ENCODE measurements at places on chromosomes 5 and 9.

DNA sequence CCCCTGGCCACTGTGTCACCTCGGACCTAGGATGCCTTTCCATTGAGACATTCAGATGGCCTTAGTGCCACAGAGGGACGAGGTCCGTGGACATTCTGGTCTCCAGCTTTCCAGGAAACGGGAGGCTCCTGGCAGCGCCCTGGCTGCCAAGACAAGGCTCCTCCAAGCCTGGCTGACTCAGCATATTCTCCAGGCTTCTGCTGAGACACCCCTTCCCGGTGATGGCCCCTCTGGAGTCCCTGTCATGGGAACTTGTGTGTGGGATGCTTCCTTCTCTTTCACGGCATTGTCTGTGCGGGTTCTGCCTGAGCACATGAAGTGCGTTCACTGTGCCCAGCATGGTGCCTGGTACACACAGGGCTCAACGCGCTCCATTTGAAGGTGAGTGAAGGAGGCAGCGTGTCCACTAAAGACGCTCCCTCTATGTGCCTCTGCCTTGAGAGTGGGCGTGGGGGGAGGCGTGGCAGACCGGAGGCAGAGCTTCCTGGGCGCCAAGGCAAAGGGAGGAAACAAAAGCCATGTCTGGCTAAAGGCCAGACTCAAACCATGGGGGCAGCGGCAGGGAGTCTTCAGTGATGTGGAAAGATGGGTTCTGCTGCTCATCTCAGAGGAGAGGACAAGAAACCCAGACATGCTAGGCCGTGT, 46.4 kb upstream of the PRRC2B start:
- H3K4me3 ChIP-seq, result no peak overlapping the region
- H3K27ac ChIP-seq, result no peak overlapping the region
- peaks cover 10% of the 10 kb centered on the region for H3K4me1 ChIP-seq
- no peak for DNase-seq
- peaks cover 6% of the 10 kb centered on the region for H3K27me3 ChIP-seq

DNA sequence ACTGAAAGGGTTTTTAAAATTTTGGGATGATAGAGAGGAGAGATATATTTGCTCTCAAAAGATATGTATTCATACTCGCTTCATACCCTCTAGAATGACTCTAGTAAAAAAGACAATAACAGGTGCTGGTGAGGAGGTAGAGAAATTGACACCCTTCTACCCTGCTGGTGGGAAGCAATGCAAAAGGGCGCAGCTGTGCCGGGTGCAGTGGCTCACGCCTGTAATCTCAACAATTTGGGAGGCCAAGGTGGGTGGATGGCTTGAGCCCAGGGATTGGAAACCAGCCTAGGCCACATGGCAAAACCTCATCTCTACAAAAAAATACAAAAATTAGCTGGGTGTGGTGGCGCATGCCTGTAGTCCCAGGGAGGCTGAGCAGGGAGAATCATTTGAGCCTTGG, 33.9 kb upstream of the NXNL2 start:
- peaks cover 4% of the 10 kb centered on the region for H3K4me1 ChIP-seq
- DNase-seq, result no peak
- H3K27me3 ChIP-seq, result peaks cover 6% of the 10 kb centered on the region
- no peak overlapping the region for H3K27ac ChIP-seq

DNA sequence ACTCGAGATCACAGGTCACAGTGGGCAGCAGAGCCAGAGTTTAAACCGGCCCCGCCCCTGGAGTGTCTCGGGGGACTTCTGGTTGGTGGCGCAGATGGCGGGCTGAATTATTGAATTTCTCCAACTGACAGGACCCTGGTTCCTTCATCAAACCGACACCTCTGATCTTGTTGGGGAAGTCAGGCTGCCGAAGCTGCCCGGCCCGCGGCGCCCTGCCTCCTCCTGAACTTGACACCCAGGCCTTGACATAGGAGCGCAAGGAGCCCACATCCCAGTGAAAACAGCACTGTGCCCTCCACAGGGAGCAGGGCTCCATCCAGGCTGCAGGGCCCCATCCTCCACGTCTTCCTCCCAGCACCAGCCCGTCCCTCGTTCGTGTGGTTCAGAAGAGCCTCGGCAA, 105.2 kb downstream of the OLFM1 start:
- DNase-seq, result no peak
- H3K27ac ChIP-seq, result no peak overlapping the region
- no peak overlapping the region for H3K4me3 ChIP-seq
- no peaks in the 10 kb centered on the region for H3K36me3 ChIP-seq

GRCh38 chr5:164362835-164363234, 857.4 kb downstream of the MAT2B start:
- no peaks in the 10 kb centered on the region for H3K4me1 ChIP-seq
- DNase-seq, result no peak
- H3K36me3 ChIP-seq, result no peaks in the 10 kb centered on the region
- H3K27me3 ChIP-seq, result no peaks in the 10 kb centered on the region
- H3K4me3 ChIP-seq, result no peak overlapping the region

- no peak for DNase-seq
- peaks cover 15% of the 10 kb centered on the region for H3K27me3 ChIP-seq
- H3K27ac ChIP-seq, result no peak overlapping the region
- peaks cover 6% of the 10 kb centered on the region for H3K4me1 ChIP-seq
- H3K36me3 ChIP-seq, result no peaks in the 10 kb centered on the region
Measured at GRCh38 chr5:36444582-36445418, 143.1 kb upstream of the RANBP3L start.

- no peaks in the 10 kb centered on the region for H3K36me3 ChIP-seq
- H3K4me1 ChIP-seq, result no peaks in the 10 kb centered on the region
- H3K4me3 ChIP-seq, result no peak overlapping the region
- peaks cover 12% of the 10 kb centered on the region for H3K27me3 ChIP-seq
Measured at GRCh38 chr9:136623842-136624183, 38.9 kb upstream of the EGFL7 start.

DNA sequence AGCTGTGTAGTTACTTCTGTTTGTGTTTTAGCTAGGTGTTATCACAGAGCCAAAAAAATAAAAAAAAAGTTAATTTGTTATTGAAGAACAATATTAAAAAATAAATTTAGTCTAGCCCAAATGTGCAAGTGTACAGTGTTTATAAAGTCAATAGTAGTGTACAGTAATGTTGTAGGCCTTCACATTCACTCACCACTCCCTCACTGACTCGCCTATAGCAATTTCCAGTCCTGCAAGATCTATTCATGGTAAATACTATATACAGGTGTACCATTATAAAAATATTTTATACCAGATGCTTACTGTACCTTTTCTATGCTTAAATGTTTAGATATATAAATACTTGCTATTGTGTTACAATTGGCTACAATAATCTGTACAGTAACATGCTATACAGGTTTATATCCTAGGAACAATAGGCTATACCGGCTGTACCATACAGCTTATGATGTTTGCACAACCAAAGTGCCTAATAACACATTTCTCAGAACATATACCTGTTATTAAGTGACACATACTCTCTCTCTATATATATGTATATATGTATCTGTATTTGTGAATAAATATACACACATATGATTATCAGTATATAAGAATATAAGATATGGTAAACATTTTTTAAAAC, 341.4 kb upstream of the EDIL3 start:
- no peaks in the 10 kb centered on the region for H3K36me3 ChIP-seq
- no peak for DNase-seq
- H3K4me3 ChIP-seq, result no peak overlapping the region
- H3K27ac ChIP-seq, result no peak overlapping the region

DNA sequence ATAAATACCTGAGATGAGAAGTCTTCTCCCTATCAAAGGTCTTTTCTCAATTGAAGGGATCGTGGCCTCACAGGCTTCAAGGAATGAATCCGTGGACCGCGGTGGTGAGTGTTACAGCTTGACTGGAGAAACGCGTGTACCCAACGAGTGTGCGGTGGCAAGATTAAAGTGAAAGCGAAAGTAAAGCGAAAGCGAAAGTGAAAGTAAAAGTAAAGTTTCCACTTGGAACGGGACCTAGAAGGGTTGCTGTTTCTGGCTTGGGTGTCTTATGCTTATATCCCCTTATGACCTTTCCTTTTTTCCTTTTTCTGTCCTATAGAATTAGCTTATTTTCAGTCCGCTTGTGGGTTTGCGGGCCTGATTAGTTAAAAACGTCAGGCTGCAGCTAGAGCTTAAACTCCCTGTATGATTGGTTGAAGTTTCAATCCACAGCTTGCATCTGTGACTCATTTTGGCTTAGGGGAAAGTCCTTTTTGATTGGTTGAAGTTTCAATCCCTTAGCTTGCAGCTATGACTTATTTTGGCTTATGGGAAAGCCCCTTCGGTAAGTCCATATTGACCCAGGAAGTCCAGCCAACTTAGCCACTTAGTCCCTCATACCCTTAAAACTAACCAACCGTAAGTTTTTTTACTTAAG, 924.3 kb upstream of the CDH10 start:
- no peak for DNase-seq
- H3K36me3 ChIP-seq, result no peaks in the 10 kb centered on the region
- no peak overlapping the region for H3K27ac ChIP-seq
- peak overlapping the region; percentile 51 for H3K4me3 ChIP-seq
- no peaks in the 10 kb centered on the region for H3K4me1 ChIP-seq

- no peaks in the 10 kb centered on the region for H3K36me3 ChIP-seq
- no peaks in the 10 kb centered on the region for H3K27me3 ChIP-seq
- H3K4me1 ChIP-seq, result peaks cover 2% of the 10 kb centered on the region
- H3K4me3 ChIP-seq, result no peak overlapping the region
- DNase-seq, result no peak
- no peak overlapping the region for H3K27ac ChIP-seq
Measured at GRCh38 chr9:114791736-114792135, 14.1 kb downstream of the TNFSF15 start.

DNA sequence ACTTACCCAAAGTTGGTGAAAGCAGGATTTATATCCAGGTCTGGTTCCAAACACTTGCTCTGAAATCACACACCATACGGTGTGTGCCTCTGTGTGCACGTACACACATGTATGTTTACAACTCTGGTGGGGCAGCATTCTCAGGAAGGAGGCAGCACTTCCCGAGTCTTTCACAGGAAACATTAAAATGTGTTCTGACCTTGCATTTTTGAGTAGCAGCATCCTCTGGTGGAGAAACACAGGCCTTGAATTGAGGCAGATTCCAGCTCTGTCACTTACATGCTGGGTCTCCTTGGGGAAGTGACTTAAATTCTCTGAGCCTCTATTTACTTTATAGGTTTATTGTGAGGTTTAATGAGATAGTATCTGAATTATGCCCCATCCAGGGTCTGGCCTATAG, 126.4 kb downstream of the RGS3 start:
- H3K36me3 ChIP-seq, result no peaks in the 10 kb centered on the region
- peak overlapping the region; percentile 31 for H3K4me3 ChIP-seq
- peaks cover 36% of the 10 kb centered on the region for H3K4me1 ChIP-seq
- H3K27me3 ChIP-seq, result no peaks in the 10 kb centered on the region

DNA sequence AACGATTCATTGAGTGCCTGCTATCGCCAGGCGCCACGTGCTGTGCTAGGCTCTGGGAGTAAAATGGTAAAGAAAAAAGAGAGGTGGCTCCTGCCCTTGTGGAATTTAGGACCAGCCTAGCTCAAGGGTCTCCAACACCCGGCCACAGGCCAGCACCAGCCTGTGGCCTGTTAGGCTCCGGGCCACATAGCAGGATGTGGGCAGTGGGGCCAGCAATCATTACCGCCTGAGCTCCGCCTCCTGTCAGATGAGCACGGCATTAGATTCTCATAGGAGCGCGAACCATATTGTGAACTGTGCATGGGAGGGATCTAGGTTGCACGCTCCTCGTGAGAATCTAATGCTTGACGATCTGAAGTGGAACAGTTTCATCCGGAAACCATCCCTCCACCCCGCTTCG, 1.5 kb downstream of the RMRP start:
- no peak for DNase-seq
- H3K4me1 ChIP-seq, result peaks cover 52% of the 10 kb centered on the region
- peak overlapping the region; percentile 98 for H3K27ac ChIP-seq

DNA sequence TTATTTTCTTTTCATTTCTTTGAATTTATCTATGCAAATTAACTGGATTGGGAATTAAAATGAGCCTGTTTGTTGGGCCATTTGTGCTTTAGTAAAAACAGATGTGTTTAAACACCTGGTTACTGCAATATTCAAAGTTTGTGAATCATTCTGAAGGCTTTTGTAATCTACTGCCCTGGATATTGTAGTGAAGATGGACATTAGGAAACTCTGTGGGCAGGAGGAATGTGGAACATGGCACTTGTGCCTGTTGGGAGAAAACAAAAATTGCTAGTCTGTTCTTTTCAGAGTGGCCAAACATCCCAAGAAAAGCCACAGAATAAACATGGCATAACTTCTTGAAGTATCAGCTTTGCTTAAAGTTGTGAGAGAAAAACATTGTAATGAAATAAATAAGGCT, 40.8 kb downstream of the CHSY3 start:
- no peak for DNase-seq
- no peaks in the 10 kb centered on the region for H3K36me3 ChIP-seq
- no peak overlapping the region for H3K27ac ChIP-seq
- no peaks in the 10 kb centered on the region for H3K4me1 ChIP-seq
- no peaks in the 10 kb centered on the region for H3K27me3 ChIP-seq

DNA sequence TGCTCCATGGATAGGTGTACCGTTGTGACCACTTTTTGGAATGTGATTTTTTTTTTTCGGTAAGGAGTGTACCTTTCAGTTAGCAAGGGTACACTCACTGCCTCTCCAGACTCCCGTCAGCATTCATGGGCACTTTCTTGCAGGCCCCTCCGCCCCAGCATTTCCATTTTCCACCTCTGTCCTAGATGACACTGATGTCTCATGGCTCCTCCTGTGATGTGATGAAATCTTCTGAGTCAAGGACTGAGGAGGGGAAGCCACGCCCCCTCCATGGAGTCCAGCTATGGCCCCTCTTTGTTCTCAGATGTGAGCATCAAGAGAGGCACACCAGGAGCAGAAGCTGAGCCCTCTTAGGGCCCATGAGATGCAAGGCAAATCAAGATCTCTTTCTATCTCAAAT, 61.8 kb downstream of the CTSL start:
- peaks cover 4% of the 10 kb centered on the region for H3K27me3 ChIP-seq
- no peak for DNase-seq
- H3K4me3 ChIP-seq, result no peak overlapping the region
- peaks cover under 1% of the 10 kb centered on the region for H3K4me1 ChIP-seq

DNA sequence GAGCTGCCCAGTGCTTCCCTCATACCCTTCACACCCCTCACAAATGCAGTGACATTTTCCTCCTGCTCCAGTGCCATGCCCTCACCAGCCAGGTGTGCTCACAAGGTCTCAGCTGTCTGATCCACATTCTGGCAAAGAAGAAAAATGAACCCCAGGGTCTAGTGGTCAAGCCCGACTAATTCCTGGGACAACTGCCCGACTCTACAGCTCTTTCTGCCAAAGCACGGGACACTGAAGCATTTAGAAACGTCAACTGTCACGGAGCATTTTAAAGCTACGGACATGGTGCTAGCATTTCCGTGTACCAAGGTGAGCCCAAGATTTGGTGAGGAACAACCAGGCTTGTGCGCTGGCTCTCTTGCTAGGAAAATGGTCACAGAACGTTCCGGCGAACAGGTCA, 56.8 kb upstream of the PHYKPL start:
- no peak overlapping the region for H3K27ac ChIP-seq
- H3K36me3 ChIP-seq, result peaks cover 9% of the 10 kb centered on the region
- no peak for DNase-seq
- no peaks in the 10 kb centered on the region for H3K4me1 ChIP-seq
- peaks cover 52% of the 10 kb centered on the region for H3K27me3 ChIP-seq

GRCh38 chr9:115364991-115365390, 247.0 kb upstream of the TNC start:
- no peak overlapping the region for H3K27ac ChIP-seq
- peaks cover 36% of the 10 kb centered on the region for H3K27me3 ChIP-seq
- no peaks in the 10 kb centered on the region for H3K4me1 ChIP-seq
- no peaks in the 10 kb centered on the region for H3K36me3 ChIP-seq
